Esophagus squamous epithelium (tissue), 5 donors: ENCODE measurements at places on chromosomes 3 and 15.

- DNase-seq = no peak
These were observed 411.2 kb downstream of the VPS13C start for GRCh38 chr15:61649046-61649445.

DNA sequence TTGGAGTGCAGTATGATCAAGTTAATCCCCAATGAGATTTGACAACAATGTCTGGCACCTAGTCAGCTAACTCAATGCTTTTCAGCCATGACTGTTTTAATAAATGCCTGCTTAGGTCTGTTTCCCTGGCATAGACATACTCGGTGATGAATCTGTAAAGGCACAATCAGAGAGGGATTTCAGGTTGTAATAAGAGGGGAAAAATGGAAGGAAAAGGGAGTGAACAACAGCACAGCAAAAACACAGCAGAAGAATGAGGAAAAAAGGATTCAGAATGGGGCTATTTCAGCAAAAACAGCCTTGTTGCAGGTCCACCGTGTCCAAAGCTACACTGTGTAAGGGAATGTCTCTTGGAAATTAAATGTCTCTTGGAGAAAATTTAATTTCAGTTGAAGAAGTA, 19.3 kb upstream of the CHD2 start:
- DNase-seq = no peak

DNA sequence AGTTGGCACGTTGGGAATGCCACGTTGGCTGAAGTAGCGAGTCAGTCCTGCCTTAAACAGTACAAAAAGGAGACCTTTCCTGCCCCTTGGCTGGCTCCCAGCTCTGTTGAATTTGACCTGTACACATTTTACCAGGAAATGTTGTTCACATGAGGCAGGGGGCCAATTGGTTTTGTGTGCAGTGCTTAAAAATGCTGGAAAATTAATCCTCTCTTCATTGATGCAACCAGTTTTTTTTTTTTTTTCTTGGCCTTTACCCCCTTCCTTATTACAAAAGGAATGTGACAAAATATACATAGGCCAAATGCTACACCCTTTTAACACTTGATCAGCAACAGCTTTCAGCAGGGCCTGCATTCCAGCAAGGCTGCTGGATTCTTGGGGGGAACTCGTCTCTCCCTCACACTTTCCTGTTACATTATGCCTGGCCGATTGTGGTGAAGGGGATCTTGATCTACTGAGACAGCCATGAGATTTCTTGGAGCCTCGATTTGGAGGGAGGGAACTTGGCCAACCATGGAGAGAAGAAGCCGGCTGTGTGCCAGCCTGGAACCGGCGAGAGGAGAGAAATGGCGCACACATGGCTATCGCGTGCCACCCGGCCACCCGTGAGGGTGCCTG, 93.1 kb downstream of the DNASE1L3 start:
- no peak for DNase-seq

DNA sequence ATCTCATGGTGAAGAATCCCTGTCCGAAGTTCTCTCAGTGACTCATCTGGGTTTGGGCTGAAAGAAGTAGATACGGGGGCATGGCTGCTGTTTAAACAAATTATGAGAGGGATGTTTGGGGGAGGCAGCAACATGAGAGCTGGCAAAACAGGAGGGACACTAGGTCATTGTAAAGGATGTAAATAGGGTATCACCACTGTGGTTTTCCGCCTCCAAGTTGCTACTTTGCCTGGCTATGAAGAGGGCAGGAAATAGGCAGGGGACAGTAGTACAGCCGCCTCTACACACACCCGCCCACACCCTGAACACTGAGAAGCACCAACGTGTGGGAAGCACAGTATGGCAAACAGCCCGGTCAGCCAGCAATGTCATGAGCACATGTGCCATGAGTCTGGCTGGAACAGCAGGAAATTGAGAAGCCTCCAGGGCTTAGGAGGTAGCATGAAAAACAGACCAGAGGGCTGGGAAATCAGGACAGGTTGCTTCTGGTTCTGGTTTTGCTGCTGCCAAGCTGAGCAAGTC, 17.1 kb downstream of the HEXA start:
- DNase-seq = peak; percentile 27

- DNase-seq = no peak
These were observed 236.3 kb downstream of the NFKBIZ start for GRCh38 chr3:102085431-102086176.

DNA sequence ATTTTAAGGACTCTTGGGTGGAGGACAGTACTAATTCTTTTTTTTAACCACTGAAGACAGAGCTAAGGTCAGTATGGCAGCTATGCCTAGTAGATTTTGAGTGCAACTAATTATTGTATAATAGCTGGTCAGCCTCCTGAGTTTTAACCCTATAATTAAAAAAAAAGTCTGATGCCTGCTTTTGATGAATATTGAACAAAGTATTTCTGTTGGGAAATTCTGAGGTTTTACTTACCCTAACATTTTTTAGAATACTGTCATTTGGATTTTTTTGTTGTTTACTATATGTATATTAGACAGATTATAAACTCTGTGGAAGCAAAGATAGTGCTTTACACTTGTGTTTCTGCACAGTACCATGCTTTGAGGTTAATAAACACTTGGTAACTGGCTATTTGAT, 20.8 kb downstream of the TCF12 start:
- no peak for DNase-seq

DNA sequence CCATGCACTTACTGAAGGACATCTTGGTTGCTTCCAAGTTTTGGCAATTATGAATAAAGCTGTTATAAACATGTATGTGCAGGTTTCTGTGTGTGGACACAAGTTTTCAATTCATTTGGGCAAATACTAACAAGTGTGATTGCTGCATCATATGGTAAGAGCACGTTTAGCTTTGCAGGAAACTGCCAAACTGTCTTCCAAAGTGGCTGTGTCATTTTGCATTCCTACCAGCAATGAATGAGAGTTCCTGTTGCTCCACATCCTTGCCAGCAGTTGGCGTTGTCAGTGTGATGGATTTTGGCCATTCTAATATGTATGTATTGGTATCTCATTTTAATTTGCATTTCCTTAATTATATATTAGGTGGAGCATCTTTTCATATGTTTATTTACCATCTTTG, 280.1 kb downstream of the SV2B start:
- no peak for DNase-seq
